GM10248 (cell line): ENCODE measurements at places on chromosomes 3 and 15.
A peak's percentile ranks its signal among the peaks of the same experiment; 100 is the strongest.

- DNase-seq = no peak
These were observed 396.4 kb downstream of the NLGN1 start for GRCh38 chr3:173793963-173794362.

GRCh38 chr3:61768284-61769037 is 207.1 kb downstream of the PTPRG start:
- DNase-seq = no peak

GRCh38 chr3:71244153-71244825 is 339.2 kb downstream of the FOXP1 start:
- DNase-seq = no peak

- DNase-seq = no peak
These were observed 12.1 kb downstream of the TMPRSS7 start for GRCh38 chr3:112046599-112046998.

GRCh38 chr15:41494190-41494921 is 682 bp downstream of the ITPKA start:
- DNase-seq = peak; percentile 60

GRCh38 chr3:177337541-177338331 is 140.5 kb upstream of the TBL1XR1 start:
- peak; percentile 61 for DNase-seq

- DNase-seq = no peak
These were observed 2.5 kb downstream of the UBP1 start for GRCh38 chr3:33437556-33438283.

DNA sequence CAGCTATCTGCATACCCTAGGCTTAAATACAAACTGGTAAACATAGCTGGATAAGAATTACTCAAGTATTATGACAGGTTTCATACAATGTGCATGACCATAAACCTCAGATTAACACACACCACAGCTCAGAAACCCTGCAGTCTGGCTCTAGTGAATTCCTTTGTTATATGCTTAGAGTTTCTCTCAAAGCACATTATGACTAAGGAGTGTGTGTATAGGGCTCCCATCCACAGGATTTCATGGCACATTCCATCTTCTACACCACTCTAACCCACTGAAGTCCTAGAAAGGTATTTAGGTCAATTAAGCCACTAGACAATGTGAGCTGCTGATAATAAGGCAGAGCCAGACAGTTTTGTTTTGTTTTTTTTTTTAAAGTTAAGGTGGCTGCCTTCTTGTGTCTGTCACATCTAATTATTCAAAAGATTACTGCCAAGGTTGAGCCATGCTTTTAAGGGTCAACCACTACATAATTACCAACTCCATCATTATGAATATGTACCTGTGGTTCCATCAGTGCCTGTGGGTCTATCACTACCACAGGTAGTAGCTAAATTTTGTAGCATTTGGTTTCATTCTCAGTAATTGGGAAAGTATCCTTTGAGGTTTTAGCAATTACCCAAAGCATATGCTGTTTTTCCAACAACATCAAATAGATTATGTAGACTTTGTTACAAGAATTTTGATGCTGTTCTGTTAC is 107.0 kb downstream of the ALCAM start:
- DNase-seq = no peak

- peak; percentile 82 for DNase-seq
These were observed 34.3 kb downstream of the IRAK2 start for GRCh38 chr3:10198761-10199649.

GRCh38 chr15:70376929-70377691 is 279.4 kb upstream of the TLE3 start:
- DNase-seq = no peak

GRCh38 chr3:50470658-50471057 is 32.8 kb downstream of the CACNA2D2 start:
- DNase-seq = no peak
